ENCODE measurements at places on chromosomes 1 and 21. TPM values are rescaled to one million over a fixed set of nuclear protein-coding genes. Genes with fewer than 3 reads are reported as not detected.
A peak's percentile ranks its signal among the peaks of the same experiment; 100 is the strongest.

GRCh38 chr1:164767752-164768402 lies 208.9 kb downstream of the PBX1 start:
- no peak for DNase-seq
- no peak overlapping the region for H3K4me3 ChIP-seq
- H3K27me3 ChIP-seq: no peaks in the 10 kb centered on the region
- H3K4me1 ChIP-seq: peaks cover 87% of the 10 kb centered on the region
- peaks cover 10% of the 10 kb centered on the region for H3K36me3 ChIP-seq
- H3K27ac ChIP-seq: peak overlapping the region; percentile 95

DNA sequence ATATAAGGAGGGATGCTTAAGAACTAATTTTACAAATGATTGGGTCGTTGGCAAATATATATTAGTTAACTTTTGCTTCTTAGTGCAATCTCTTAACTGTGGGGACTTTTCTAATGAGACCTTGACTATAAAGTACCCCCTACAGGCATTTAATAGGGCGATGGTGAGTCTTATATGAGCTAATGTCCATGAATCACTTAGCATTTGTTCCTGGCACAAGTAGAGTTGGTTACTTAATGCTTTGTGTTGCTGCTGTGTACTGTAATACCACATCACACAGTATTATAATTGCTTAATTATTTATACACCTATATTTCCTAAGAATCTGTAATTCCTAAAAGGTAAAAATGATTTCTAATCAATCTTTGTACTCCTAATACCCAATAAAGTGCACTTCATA lies 25.3 kb upstream of the TMCO1 start:
- no peak overlapping the region for H3K27ac ChIP-seq
- no peaks in the 10 kb centered on the region for H3K4me1 ChIP-seq
- DNase-seq: no peak
- no peaks in the 10 kb centered on the region for H3K36me3 ChIP-seq

- H3K4me1 ChIP-seq: peaks cover 59% of the 10 kb centered on the region
- H3K4me3 ChIP-seq: peak overlapping the region; percentile 66
- H3K27ac ChIP-seq: peak overlapping the region; percentile 96
These were observed 3.5 kb downstream of the GRHL3 start for GRCh38 chr1:24322470-24323177.

- peaks cover 57% of the 10 kb centered on the region for H3K4me1 ChIP-seq
- DNase-seq: no peak
- H3K27ac ChIP-seq: peak overlapping the region; percentile 86
- peak overlapping the region; percentile 92 for H3K4me3 ChIP-seq
- peaks cover 3% of the 10 kb centered on the region for H3K36me3 ChIP-seq
- no peaks in the 10 kb centered on the region for H3K27me3 ChIP-seq
These were observed 703 bp downstream of the ERI3 start for GRCh38 chr1:44354268-44354839.

- H3K27ac ChIP-seq: no peak overlapping the region
- H3K4me3 ChIP-seq: no peak overlapping the region
- H3K4me1 ChIP-seq: peaks cover 38% of the 10 kb centered on the region
- H3K36me3 ChIP-seq: peaks cover 6% of the 10 kb centered on the region
- H3K27me3 ChIP-seq: no peaks in the 10 kb centered on the region
These were observed 28.8 kb upstream of the TRIM45 start for GRCh38 chr1:117150316-117150715.

GRCh38 chr1:183093786-183094298 lies 70.6 kb downstream of the LAMC1 start:
- H3K4me1 ChIP-seq: peaks cover 54% of the 10 kb centered on the region
- H3K36me3 ChIP-seq: no peaks in the 10 kb centered on the region
- no peak overlapping the region for H3K4me3 ChIP-seq
- H3K27me3 ChIP-seq: no peaks in the 10 kb centered on the region

GRCh38 chr21:14889080-14889810 lies 175.6 kb downstream of the NRIP1 start:
- no peaks in the 10 kb centered on the region for H3K36me3 ChIP-seq
- no peak for DNase-seq
- peak overlapping the region; percentile 86 for H3K27ac ChIP-seq
- peaks cover 28% of the 10 kb centered on the region for H3K4me1 ChIP-seq

DNA sequence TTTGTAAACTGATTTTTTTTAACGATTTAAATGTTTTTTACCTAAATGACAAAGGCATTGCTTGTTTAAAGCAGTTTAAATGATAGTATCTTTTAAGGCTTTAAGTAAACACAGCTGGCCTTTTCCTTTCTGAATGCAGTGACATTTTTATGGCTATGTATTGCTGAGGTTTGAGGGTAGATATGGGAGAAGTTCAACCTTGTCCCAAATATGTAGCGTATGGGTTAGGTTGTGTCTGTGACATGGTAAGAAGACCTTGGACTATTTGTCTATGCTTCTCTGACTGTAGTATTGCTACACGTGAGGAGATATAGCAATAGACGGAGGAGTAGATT lies 32.5 kb downstream of the PKNOX1 start:
- peak overlapping the region; percentile 15 for H3K27ac ChIP-seq
- peaks cover 31% of the 10 kb centered on the region for H3K36me3 ChIP-seq
- no peak for DNase-seq
- no peak overlapping the region for H3K4me3 ChIP-seq
- H3K4me1 ChIP-seq: peaks cover 11% of the 10 kb centered on the region

DNA sequence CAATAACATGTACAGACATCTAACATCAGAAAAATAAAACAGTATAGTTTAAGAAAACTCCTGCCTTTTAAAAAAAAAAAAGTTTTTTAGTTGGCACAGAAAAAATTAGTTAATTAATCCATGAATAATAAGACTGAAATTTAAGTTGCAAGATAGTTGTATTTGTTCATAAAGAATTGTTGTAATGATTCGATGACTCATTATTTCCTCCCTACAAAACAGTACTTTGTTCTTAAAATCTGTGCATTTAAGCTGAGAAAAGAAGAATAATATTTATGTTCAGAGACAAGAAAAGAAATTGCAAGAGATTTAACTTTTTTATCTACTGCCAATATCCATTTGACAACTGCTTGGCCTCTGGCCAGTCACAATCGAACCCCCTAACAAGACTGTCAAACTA lies 894.7 kb downstream of the ADGRL2 start:
- H3K27ac ChIP-seq: no peak overlapping the region
- peaks cover 7% of the 10 kb centered on the region for H3K4me1 ChIP-seq
- H3K27me3 ChIP-seq: no peaks in the 10 kb centered on the region
- no peak overlapping the region for H3K4me3 ChIP-seq

- H3K27me3 ChIP-seq: no peaks in the 10 kb centered on the region
- H3K27ac ChIP-seq: no peak overlapping the region
- no peak for DNase-seq
These were observed 5.3 kb downstream of the UHMK1 start for GRCh38 chr1:162502928-162503327.

GRCh38 chr1:29900712-29901111 lies 664.4 kb downstream of the PTPRU start:
- no peak overlapping the region for H3K27ac ChIP-seq
- DNase-seq: no peak
- H3K4me3 ChIP-seq: no peak overlapping the region

GRCh38 chr1:160081261-160081936 lies at the start of gene KCNJ9:
KCNJ9 (plus strand) TSS chr1:160081538; CDS start chr1:160084031, 2,493 bp downstream.
- H3K4me3 ChIP-seq: no peak within 1 kb of the TSS
- H3K4me1 ChIP-seq: no peaks in the 10 kb centered on the region
- no peaks in the 10 kb centered on the region for H3K36me3 ChIP-seq
- no peak for DNase-seq
- no peak within 1 kb of the TSS for H3K27ac ChIP-seq
- peaks cover 80% of the 10 kb centered on the region for H3K27me3 ChIP-seq

- no peak overlapping the region for H3K27ac ChIP-seq
- peaks cover 17% of the 10 kb centered on the region for H3K4me1 ChIP-seq
- DNase-seq: no peak
- no peaks in the 10 kb centered on the region for H3K36me3 ChIP-seq
- H3K27me3 ChIP-seq: no peaks in the 10 kb centered on the region
- no peak overlapping the region for H3K4me3 ChIP-seq
These were observed 23.1 kb upstream of the TNFRSF1B start for GRCh38 chr1:12143631-12144155.

DNA sequence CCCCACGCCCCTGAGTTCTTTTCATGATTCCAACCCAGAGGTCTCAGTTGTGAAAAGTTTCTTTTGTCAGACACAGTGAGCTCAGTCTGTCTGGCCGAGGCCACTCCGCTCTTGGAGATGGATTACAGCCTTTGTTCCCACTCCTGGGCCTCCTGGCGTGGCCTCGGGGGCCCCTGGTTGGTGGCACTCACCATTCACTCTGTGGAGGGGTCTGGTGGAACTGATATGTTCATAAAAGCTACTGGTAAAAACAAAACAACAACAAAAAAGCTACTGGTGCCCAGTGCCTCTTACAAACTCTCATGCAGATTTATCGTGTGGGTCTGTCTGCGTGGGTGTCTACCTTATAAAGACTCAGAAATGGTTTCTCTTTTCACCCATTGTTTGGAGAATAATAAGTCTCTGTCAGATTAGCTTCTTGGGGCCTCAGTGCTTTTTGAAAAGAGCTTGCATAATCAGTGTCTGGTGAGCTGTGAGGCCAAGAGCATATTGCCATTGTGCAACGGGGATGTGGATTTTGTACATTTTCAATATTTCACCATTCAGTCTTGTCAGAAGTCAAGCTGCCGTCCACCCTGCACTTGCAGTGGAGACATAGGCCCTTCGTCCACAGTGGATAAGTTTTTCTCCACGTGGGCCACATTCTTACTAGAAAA lies 86.7 kb downstream of the GALNT2 start:
- H3K27me3 ChIP-seq: no peaks in the 10 kb centered on the region
- peaks cover 2% of the 10 kb centered on the region for H3K36me3 ChIP-seq
- H3K4me1 ChIP-seq: peaks cover 33% of the 10 kb centered on the region
- DNase-seq: no peak
- peak overlapping the region; percentile 81 for H3K27ac ChIP-seq

- DNase-seq: no peak
- H3K27me3 ChIP-seq: no peaks in the 10 kb centered on the region
These were observed 3.8 kb downstream of the SMIM1 start for GRCh38 chr1:3776231-3776961.

GRCh38 chr1:33886496-33886895 lies 22.6 kb downstream of the HMGB4 start:
- H3K27ac ChIP-seq: no peak overlapping the region
- no peaks in the 10 kb centered on the region for H3K36me3 ChIP-seq
- no peaks in the 10 kb centered on the region for H3K4me1 ChIP-seq
- DNase-seq: no peak

- H3K36me3 ChIP-seq: no peaks in the 10 kb centered on the region
- H3K4me1 ChIP-seq: peaks cover 17% of the 10 kb centered on the region
- H3K4me3 ChIP-seq: peak overlapping the region; percentile 60
- H3K27ac ChIP-seq: no peak overlapping the region
- peak; percentile 57 for DNase-seq
These were observed 34.7 kb downstream of the TOMM20 start for GRCh38 chr1:235093696-235094592.

DNA sequence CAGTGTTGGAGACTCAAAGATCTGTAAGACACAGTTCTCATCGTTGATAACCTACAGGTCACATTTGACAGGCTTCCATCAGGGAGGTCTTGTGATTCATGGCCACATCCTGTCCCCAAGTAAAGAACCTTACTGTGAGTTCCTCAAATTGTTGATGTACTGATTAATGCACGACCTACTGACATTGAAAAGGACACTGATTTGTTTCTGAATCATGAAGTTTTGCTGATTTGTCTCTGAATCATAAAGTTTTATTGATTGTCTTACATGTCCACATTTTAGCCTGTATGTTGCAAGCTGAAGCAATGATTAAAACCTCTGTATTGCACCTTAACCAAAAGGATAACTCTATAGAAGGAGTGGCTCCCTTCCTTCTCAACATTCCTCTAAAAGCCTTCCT lies 476.3 kb upstream of the RUNX1 start:
- DNase-seq: no peak
- H3K4me1 ChIP-seq: peaks cover 22% of the 10 kb centered on the region
- no peaks in the 10 kb centered on the region for H3K36me3 ChIP-seq
- no peak overlapping the region for H3K27ac ChIP-seq
- H3K4me3 ChIP-seq: no peak overlapping the region
- peaks cover 5% of the 10 kb centered on the region for H3K27me3 ChIP-seq

DNA sequence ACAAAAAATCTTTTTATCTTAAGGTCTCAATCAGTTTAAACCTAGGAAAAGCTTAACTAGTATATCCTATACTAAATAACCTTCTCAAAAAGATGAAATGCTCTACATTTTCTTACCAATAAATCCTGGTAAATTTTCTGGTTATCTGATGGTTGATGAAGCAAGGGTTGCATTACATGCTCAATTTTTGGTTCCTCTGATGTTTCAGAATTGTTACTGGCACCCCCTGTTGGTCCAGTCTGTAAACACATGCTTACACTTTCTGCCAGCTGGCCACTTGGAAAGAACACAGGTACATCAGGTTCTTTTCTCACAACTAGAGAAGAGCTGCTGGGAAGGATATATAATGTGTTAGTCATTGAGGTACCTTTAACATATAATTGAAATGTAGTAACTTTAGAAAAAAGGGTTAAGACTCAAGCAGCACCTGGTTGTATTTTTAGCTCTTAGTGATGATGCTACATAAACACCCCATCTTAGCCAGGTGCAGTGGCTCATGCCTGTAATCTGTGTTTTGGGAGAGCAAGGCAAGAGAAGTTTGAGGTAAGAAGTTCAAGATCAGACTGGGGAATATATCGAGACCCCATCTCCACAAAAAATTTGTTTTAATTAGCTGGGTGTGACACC lies 30.9 kb upstream of the TAL1 start:
- DNase-seq: no peak
- H3K36me3 ChIP-seq: peaks cover 17% of the 10 kb centered on the region
- H3K27me3 ChIP-seq: no peaks in the 10 kb centered on the region

GRCh38 chr1:6850537-6850936 lies 65.3 kb downstream of the CAMTA1 start:
- no peaks in the 10 kb centered on the region for H3K27me3 ChIP-seq
- DNase-seq: no peak
- no peaks in the 10 kb centered on the region for H3K4me1 ChIP-seq
- no peak overlapping the region for H3K4me3 ChIP-seq
- peaks cover 55% of the 10 kb centered on the region for H3K36me3 ChIP-seq

DNA sequence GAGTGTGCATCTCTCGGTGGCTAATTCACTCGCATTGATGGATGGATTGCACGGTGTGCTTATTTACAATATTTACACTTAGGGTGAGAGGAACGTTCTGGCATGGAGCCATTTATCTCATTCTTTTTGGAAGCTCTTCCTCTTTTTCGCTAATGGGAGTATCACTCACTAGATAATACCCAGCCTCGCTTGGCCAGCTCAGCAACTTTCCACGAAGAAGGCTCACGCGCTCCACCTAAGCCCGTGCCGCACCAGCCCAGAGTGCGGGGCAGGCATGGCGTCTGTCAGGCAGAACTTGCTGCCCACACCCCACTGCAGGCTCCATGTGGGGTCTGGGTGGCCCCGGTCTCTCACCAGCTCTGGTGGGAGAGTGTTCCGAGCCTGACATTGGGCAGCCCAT lies 484.9 kb downstream of the NPHP4 start:
- H3K27me3 ChIP-seq: peaks cover 21% of the 10 kb centered on the region
- no peak for DNase-seq
- peaks cover 40% of the 10 kb centered on the region for H3K4me1 ChIP-seq
- no peaks in the 10 kb centered on the region for H3K36me3 ChIP-seq
- H3K27ac ChIP-seq: no peak overlapping the region

Gene FABP3
- 6.7 TPM for total RNA-seq

Gene PRDM15
- 12.0 TPM for total RNA-seq

Gene DYNLT4
- 0.72 TPM for total RNA-seq

Gene CAMK2N1
- 28.5 TPM for total RNA-seq

Gene F13B
- total RNA-seq: not detected

Gene PRKAA2
- total RNA-seq: 5.6 TPM

Gene SPOCD1
- 0.75 TPM for total RNA-seq

Gene LRRIQ3
- 0.29 TPM for total RNA-seq

Gene ETS2
- 30.5 TPM for total RNA-seq

Gene TTC13
- 15.5 TPM for total RNA-seq

Gene MIGA1
- 18.9 TPM for total RNA-seq

Gene ERICH3
- not detected for total RNA-seq

Gene RHBDL2
- not detected for total RNA-seq

Gene CAP1
- 141 TPM for total RNA-seq

Measured in mesothelial cell of epicardium (in vitro differentiated cells).